ENCODE measurements at places on chromosomes 3 and 15.

DNA sequence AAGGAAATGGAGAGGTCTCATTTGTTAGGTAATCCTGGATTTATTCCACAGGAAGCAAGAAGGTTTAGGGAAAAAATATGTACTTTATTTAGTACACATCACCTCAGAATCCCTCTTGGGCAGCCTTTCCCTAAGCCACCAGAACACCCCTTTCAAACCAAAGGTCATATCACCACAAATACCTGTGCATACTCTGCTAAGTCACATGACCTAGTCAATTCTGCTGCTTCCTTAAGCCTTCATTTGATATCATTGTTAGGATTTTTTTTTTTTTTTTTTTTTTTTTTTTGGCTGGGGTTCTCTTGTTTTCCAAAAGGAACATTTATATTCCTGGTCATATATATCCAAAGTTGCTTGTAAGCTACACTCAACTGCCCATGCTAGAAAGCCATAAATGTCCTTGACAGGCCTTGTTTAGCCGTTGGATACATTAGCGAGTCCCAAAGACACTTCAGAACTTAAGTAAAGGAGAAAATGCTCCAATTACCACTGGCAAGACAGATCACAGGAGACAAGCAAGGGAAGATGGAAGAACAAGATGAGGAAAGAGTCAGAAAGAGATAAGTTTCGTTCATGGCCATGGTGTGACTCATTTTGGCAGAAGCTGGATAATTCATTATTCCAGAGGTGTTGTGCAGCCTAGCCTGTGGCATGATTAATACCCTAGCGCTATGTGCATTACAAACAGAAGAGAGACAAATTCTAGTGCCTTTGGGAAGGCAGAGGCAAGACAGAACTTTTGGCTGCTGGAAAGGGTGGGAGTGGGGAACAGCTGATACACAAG lies 155.6 kb upstream of the SLC2A2 start:
- no peak for DNase-seq

DNA sequence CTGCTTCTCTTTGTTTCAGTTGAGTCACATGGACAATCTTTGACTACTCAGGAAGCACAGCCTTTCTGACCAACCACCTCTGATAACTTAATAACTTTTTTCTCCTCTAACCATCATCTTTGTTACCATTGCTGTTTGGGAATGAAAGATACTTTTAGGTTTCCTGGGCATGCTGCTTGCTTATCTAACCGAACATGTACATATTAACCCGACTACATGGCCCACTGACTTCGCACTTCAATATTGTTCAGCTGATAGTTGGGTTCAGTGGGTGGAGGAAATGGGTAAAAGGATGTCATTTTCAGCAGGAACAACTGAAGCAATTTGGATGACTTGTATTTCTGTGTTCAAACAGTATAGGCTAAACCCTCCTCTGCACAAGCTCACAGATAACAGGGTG lies 214.3 kb downstream of the SQOR start:
- no peak for DNase-seq

DNA sequence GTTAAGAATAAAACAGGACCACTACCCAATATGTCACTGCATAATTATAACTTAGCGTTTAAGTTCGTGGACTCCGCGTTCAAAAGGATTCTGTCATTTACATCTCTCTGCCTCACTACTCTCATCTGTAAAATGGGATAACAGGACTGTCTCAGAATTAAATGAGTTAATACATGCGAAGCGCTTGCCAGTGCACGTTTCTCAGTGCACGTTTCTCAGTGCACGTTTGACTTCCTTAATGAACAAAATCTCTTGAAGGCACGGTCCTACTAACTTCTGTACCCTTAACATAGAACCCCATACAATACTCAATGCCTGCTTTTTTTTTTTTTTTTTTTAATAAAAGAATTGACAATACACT lies 499 bp downstream of the RABL3 start:
- DNase-seq, result no peak

DNA sequence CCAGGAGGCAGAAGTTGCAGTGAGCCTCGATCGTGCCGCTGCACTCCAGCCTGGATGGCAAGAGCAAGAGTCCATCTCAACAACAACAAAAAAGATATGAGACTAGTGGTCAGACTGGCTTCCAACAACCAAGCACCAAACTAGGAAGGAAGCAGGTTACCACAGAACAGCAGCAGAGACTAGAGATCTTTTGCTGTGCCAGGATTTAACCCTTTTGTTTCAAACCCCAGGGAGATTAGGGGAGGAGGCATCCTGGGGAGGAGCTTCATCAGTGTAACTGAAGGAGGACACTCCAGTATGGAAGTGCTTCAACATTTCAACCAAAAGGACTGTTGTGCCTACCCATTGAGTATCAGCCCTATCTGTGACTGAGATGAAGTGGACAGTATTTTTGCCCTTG lies 240.3 kb downstream of the ZIC1 start:
- no peak for DNase-seq

DNA sequence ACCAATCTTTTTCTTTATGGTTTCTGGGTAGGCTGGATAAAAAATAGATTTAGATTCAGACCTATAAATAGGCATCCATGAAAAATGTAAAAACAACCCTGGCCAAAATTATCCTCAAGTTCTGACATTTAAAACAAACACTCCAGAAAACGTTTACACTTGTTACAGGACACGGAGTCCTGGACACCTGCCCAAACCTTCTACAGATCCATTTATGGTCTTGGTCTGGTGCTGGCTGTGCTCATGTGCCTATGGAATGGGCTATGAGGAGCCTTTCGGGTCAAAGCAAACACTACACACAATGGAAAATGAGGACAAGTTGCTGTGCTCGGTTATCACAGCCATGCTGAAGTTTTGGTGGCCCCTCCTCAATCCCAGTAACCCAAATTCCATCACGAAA lies 108.1 kb downstream of the PDZRN3 start:
- no peak for DNase-seq

GRCh38 chr15:99057697-99058420 lies 47.0 kb upstream of the SYNM start:
- no peak for DNase-seq

Measured in stimulated activated CD4-positive, alpha-beta T cell treated with anti-CD3 and anti-CD28 coated beads, Interleukin-2, amount 100 ng/mL, for 24 hours (primary cell).